ENCODE measurements at places on chromosomes 3 and 15. TPM values are rescaled to one million over a fixed set of nuclear protein-coding genes. Genes with fewer than 3 reads are reported as not detected.

The PLA2G4E gene
- not detected for total RNA-seq

The WDR49 gene
- total RNA-seq: not detected

The IL17RE gene
- 1.6 TPM for total RNA-seq

The FBXO40 gene
- not detected for total RNA-seq

The APOD gene
- 1.2 TPM for total RNA-seq

The PIGZ gene
- 1.7 TPM for total RNA-seq

The ANKRD63 gene
- 0.20 TPM for total RNA-seq

The MESP1 gene
- total RNA-seq: 1.7 TPM

The CLSTN2 gene
- total RNA-seq: 0.05 TPM

The SNX22 gene
- 1.3 TPM for total RNA-seq

The CTXN2 gene
- total RNA-seq: 0.02 TPM

The OXSM gene
- total RNA-seq: 15.8 TPM

The OCA2 gene
- total RNA-seq: 0.48 TPM

The SEMA5B gene
- total RNA-seq: 0.16 TPM

The NEK4 gene
- 10.9 TPM for total RNA-seq

The GOLGA8T gene
- total RNA-seq: 1.9 TPM

The C3orf85 gene
- not detected for total RNA-seq

The HGD gene
- 24.8 TPM for total RNA-seq

The ZNF639 gene
- total RNA-seq: 22.3 TPM

The SV2B gene
- 0.29 TPM for total RNA-seq

The EFL1 gene
- total RNA-seq: 27.4 TPM

The REC114 gene
- not detected for total RNA-seq

The LMAN1L gene
- total RNA-seq: not detected

All from A549 treated with dexamethasone at 1 μM for 4 hours (cell line).